T-helper 2 cell (primary cell): ENCODE measurements at places on chromosomes 16 and 17.

DNA sequence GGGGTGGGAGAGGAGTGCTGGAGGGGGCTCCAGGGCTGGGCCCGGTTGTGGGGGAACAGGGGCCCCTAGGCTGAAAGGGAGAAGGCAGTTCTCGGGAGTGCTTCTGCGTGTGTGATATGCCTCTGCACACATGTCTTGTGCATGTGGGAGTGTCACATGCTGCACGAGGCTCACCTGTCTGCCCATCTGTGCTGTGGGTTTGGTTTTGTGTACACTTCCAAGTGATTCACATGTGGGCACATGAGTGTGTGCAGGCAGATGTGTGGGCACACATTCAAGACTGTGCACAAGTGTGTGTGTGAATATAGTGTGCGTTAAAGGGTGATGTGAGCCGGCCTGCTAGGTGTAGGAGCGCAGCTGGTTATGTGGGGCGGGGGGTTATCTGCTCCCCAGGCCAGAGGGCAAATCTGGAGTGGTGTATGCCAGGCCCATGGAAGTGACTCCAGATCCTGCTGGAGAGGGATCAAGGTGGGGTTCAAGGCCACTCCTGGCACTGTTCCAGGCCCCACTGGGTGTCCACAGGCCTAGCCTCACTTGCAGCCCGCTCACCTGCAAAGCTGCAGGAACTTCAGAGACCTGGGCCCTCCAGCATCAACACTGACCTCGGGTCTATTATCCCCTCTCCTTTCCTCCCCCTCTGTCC lies 3.8 kb upstream of the BAHCC1 start:
- DNase-seq: no peak

- no peak for DNase-seq
These were observed 47.5 kb upstream of the ZCCHC14 start for GRCh38 chr16:87540072-87540896.

- DNase-seq: no peak
These were observed 7.8 kb downstream of the MRPL27 start for GRCh38 chr17:50365165-50365564.

GRCh38 chr17:79459003-79459655 lies 151.7 kb downstream of the RBFOX3 start:
- no peak for DNase-seq

DNA sequence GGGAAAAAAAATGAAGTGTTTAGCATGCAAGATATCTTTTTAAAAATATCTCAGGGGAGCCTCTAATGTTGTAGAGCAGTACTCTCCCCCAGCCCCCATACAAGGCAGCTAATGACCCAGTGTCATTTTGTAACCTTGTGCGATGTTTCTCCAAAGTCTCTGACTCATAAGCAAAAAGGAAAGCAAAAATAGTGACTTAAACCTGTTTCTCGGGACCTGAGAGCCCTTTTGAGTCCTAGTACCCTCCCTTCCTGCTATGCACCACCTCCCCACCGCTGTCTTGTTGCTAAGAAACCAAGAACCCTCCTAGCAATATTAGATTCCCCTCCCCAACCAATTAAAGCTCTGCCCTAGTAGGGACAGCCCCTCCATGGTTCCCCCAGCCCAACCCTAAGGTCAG lies 2.8 kb downstream of the MYCBPAP start:
- peak; percentile 12 for DNase-seq

- DNase-seq: no peak
These were observed 49.4 kb downstream of the TNFRSF13B start for GRCh38 chr17:16922386-16923096.

DNA sequence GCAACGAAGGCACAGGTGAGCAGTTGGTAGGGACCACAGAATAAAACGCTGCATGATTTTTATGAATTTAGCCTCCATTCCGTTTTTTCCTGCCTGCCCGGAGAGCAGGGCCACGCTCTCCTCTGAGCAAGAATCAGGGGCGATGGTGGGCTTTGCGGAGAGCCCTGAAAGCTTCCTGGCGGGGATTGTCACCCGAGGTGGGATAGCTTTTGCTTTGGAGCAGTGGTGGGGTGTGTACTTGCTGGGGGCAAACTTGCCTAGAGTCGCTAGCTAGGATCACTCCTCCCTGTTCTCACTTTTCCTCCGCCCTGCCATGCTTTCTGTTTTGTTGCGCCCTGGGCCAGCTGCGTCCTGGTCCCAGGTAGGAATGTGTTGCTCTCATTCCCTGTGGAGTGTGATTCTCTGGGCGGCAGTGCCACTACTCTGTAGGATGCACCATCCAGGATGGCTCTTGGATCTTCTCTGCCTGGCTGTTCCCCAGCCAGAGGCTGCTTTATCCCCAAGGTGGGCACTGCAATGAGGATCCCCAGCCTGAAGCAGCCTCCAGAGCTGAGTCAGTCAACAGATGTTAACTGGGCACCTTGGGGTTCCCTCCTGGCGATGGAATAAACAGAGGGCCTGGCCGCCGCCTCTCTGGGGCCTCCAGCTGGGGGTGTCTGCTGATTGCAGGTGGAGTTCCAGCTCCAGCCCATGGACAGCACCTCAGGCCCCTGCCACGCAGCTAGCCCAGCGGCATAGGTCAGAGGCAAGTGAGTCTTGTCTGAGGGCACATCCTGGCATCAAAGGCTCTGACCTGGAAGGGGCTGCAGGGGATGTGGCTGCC lies 360.9 kb upstream of the TNRC6C start:
- no peak for DNase-seq

- no peak for DNase-seq
These were observed 9.2 kb upstream of the TBX2 start for GRCh38 chr17:61390479-61390791.

GRCh38 chr17:39547713-39548478 lies 59.8 kb downstream of the NEUROD2 start:
- peak; percentile 57 for DNase-seq

- no peak for DNase-seq
These were observed 13.2 kb upstream of the SPN start for GRCh38 chr16:29649588-29650494.

DNA sequence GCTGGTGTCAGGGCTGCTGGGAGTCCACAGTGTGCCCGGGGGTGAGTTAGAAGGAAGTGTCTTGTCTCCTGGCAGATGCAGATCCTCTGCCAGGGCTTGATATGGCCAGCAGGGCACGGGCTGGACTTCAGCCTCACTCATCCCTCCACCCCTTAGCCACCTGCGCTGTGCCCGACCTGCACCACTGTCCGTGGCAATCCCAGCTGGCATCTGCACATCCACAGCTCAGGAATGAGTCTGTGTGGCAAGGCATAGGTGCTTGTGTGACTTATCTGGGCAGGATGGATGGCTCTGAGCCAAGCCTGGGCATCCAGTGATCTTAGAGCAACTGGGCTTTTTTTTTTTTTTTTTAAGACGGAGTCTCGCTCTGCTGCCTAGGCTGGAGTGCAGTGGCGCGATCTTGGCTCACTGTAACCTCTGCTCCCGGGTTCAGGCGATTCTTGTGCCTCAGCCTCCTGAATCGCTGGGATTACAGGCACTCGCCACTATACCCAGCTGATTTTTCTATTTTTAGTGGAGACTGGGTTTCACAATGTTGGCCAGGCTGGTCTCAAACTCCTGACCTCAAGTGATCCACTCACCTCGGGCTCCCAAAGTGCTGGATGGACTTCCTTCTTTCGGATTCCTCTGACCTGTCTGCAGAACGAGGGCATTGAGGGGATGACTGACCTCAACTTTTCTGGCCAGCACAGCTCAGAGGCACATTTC lies 22.5 kb upstream of the CACNG1 start:
- no peak for DNase-seq

- no peak for DNase-seq
These were observed 109.1 kb upstream of the ZNF750 start for GRCh38 chr17:82948957-82949356.

GRCh38 chr16:72908362-72909167 lies 139.4 kb downstream of the ZFHX3 start:
- DNase-seq: no peak

- no peak for DNase-seq
These were observed 53.0 kb downstream of the IRX3 start for GRCh38 chr16:54233615-54234014.

DNA sequence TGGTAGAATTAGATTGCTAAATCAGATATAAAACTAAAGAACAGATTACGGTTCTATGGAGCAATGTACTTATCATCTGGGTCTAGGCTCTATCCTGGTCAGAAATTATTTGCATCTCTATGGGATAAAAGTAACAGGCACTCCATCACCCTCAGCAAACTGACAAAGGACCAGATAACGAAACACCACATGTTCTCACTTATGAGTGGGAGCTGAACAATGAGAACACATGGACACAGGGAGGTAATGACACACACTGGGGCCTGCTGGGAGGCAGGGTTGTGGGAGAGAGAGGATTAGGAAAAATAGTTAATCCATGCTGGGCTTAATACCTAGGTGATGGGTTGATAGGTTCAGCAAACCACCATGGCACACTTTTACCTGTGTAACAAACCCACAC lies 61.9 kb downstream of the MPHOSPH6 start:
- DNase-seq: no peak

DNA sequence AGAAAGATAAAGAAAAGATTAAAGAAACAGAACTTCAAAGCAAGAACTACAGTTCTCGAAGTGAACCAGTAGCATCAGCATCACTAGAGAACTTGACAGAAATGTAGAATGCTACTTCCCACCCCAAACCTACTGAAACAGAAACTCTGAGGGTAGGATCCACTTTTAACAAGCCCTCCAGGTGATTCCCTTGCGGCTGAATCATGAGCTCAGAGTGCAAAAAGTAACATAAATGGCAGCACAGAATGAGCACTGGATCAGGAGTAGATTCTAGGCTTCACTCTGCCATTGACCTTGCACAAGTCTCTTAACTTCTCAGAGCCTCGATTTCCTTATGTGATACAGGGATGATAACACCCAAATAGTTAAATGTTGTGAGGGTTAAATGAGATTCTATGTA lies 5.8 kb downstream of the TOM1L2 start:
- DNase-seq: no peak

DNA sequence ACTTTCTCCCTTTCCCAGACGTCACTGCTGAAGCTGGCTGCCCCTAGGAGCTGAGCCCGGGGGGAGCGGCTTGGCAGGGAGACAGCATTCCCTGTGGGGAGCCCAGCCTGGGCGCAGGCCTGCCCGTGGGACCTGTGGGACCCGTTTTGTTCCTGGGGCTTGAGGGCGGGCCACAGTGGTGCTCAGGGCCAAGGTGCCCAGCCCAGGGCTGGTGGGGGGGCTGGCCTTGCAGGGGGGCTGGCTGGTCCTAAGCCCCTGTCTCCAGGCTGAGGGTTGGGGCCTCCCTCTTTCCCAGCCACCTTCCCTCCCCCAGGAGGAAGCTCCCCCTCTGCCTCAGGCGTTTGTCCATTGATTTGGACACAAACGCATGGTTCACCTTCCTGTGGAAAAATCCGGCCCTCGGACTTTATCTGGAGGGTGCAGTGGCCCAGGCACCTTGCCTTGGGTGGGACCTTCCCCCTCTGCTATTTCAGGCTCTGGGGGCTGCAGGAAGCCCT lies 4.4 kb downstream of the NHERF2 start:
- no peak for DNase-seq

- no peak for DNase-seq
These were observed 11.4 kb upstream of the CCL1 start for GRCh38 chr17:34374457-34374856.

DNA sequence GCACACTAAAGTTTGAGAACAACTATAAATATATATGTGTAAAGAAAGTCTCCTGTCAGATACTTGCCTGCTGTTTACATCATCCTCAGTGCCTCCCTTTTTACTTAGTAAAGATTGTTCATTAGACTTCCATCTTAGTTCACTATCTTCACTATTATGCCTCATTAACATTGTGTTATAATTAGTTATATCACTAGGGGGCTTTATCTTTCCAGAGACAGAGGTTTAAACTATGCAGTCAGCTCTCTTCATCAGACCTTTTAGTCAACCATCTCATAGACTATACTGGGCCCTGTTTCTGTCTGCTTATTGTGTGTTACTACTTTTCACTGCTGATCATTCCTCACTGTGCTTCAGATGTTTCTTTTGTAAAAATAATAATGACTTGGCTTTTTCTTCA lies 630.8 kb upstream of the KIF2B start:
- no peak for DNase-seq

- peak; percentile 81 for DNase-seq
These were observed 63.7 kb upstream of the MRTFB start for GRCh38 chr16:14007450-14007849.

DNA sequence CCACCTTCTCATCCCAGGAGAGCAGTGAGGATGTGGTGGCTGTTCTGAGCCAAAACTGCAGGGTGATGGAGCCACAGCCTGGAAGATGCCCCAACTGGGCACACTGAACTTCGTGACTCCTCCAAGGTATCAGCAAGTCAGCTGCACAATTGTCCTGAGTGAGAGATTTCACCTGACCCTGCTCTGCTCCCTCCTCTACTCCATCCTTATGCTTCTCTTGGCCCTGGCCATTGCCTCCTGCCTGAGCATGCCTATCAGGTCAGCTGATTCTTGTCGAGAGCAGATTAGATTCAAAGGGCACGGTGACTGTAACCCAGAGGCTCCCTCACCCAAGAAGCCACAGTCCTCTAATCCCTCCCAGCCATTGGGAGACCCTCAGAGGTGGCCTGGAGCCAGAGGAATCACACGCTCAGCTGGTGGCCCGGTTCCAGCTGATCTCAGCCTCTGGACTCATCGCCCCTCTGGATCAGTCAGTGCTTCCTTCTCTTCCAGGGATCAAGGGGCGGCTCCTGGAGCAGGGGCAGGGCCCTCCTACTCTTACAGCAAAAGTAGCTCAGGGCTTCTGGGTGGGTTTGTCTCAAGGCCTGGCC lies 7.0 kb upstream of the CYB561 start:
- no peak for DNase-seq

- no peak for DNase-seq
These were observed 21.9 kb upstream of the GPRC5C start for GRCh38 chr17:74410001-74410443.

DNA sequence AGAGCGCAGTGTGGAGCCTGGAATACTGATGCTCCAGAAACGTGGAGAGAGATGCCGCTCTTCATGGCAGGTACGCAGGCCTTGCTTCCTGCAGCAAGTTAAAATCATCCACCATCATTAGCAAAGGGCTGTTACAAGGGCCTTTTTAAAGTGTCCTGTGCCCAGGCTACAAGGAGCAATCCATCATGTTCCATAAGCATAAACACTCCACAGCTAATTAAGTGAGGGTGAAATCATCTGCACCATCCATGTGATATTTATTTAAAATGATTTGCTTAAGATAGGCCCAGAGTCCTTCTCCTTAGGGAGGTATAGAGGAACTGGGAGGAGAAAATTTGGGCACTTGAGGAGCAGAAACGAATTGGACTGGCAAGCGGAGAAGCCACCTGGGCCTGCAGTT lies 372.1 kb downstream of the XYLT1 start:
- no peak for DNase-seq

- DNase-seq: no peak
These were observed 36.2 kb downstream of the PRMT7 start for GRCh38 chr16:68346892-68347480.
